NB4 (cell line): ENCODE measurements at places on chromosomes 4 and X.

DNA sequence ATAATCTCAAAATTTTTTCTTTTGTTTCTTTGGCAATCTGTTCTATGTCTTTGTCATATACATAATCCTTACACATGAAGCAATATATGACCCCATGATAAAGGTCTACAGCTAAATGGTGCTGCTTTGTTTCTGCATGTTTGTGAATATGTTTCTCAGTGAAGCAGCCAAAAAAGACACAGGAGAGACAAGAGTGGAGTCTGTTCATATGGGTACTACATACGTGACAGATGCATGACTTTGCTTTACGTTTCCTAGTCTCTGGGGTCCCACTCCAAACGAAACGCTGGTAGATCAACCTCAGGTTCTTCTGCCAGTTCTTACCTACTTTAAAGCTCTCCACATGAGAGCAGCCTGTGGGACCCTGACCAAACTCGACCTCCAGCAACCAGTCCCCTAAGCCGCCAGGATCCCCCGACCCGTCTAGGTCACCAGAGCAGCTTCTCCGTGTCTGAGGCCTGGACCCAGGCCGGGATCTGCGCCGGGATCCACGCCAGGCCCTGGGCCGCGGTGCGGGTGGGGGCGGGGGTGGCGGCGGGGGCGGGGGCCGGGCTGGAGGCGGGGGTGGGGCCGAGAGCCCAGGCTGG is 1.5 kb downstream of the USP51 start:
- DNase-seq: no peak

- no peak for DNase-seq
Observed at GRCh38 chr4:159150396-159150795, 47.5 kb downstream of the RAPGEF2 start.

- no peak for DNase-seq
Observed at GRCh38 chr4:99361899-99362275, 9.3 kb upstream of the ADH1C start.

DNA sequence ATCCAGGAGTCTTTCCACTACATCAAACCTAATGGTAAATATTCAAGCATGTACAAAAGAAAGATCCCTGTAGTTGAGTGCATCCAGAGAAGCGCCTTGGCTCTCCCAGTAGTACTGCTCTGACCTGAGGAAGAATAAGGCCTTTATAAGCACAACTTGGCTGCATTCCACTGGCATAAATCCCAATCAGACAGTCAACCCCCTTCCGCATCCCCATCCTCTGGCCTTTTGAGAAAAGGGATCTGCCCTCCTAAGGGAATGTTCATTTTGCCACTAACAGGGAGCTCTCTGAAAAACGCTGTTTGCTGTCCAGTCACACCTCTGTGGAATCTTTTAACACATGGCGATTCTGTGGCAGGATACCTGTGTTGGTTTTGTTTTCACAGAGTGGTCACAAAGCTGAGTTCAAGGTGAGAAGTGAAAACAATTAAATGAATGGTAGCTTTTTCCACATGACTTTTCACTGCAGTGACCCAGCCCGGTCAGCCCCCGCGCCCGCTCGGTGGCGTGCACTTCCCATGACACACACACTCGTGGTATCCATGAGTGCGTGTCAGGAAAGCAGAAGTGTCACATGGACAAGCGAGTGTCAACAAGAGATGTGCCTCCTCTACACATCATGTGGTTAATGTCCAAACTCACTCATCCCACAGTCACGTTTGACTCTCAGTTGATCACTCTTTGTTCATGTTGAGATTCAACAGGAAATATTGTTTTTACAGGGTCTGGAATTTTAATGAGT is 112.2 kb upstream of the ENPP6 start:
- peak; percentile 21 for DNase-seq

DNA sequence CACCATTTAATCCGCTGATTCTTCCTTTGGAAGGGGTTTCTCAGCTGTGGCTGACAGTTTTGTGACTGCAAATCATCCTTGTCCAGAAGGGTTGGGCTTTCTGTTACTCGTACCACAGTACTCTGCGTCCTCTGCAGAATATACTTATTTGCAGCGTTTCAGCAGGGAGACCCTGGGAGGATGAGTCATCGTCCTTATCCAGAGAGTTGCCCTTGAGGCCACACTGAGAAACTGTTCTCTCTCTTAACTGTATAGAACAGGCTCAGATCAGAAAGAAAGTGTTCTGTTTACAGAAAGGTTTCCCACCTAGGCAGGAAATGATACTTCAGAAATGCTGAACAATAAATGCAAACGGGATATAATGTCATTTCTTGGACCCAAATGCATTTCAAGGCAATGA is 47.8 kb upstream of the DDX53 start:
- peak; percentile 66 for DNase-seq

DNA sequence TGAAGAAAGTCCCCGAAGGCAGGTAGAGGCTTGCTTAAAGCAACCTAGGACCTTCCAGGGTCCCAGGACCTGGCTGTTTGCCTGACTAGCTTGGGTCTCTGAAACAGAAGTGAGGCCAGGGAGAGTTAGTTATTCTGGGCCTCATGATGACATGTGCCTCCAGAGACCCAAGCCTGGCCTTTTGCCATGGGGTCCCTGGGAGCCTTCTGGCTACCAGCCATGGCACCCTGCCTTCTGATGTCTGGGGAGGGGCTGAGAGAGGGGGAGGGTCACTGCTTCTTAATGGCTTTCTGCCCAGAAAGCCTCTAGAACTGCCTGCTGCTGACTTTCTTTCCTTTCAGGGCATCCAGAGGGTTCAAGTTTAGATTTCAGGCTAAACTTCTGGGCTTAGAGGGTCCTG is 1.0 kb upstream of the STARD8 start:
- no peak for DNase-seq

GRCh38 chrX:15072880-15073279 is 197.0 kb downstream of the ASB9 start:
- no peak for DNase-seq

- DNase-seq: no peak
Observed at GRCh38 chrX:33457102-33457501, 245.8 kb upstream of the DMD start.

DNA sequence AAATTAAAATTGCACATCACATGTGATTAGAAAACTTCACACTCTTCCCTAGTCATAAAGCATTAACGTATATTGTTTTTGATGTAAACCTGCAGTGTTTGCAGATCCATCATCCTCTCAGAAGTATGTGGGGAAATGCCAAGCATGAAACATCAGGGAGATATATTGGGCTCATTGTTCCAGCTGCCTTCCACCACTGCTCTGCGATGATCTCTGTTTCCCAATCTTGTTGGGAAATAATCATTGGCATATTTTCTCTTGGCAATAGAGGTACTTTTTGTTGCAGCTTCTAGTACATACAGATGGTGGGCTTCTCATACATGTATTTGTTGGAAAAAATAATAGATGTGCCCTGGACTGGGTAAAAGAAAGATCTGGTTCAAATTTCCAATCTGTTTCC is 466.3 kb upstream of the HS3ST1 start:
- no peak for DNase-seq

- no peak for DNase-seq
Observed at GRCh38 chrX:135572436-135572835, 52.0 kb downstream of the INTS6L start.

DNA sequence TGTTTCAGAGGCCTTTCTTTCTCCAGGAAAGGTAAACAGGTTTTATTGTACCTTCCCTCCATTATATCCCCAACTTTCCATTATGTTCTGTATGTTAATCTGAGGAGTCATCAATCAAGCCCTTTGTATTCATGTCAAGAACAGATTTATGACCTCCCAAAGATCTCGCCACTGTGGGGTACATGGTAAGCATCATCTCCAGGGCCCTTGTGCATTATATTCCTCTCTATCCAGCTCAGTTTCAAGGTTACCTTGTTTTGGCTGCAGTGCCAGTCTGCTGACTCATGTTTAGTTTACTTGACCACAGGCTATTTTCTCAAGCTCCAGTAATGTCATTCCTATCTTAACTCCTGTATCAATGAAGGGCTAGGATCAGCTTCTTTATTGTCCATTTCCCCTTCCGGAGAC is 125.1 kb upstream of the FRMPD4 start:
- DNase-seq: no peak

DNA sequence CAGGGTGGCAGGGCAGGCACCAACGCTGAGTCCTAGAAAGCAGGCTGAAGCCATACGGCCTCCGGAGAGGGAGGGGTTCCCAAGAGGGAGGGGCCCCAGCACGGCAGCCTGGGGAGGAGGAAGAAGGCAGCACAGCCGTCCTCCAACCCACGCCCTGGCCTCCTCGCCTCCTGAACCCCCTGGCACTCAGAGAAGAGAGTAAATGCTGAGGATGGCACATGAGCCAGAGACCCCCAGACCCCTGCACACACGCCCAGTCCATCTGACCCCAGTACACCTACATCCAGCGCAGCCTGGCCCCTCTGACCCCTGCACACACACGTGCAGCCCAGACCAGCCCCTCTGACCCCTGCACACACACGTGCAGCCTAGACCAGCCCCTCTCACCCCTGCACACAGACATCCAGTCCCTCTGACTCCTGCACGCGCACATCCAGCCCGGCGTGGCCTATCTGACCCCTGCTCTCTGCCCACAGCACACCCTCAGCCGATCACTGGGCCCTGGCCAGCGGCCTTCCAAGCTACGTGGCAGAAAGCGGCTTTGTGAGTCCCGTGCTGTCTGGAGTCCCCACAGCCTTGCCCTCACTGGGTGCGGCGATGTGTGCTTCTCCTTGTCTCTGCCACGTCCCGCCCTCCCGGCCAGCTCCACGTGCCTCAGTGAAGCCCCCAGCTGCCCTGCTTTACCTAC is 18.5 kb downstream of the ATP5ME start:
- no peak for DNase-seq

DNA sequence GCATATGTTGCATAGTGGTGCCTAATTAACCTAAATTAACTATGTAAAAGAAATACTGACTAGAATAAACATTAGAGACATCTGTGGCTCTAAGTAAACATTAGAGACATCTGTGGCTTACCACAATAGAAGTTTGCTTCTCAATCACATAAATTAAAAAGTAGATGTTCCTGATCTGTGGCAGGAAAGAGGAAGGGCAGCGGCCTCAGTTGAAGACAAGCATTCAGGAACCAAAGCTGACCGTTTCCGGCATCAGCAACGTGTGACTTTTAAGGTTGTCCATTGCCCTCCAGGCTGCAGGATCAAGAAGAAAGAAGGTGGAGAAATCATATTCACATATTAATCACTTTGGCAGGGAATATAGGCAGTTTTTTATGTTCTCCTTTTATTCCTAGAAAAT is 336.3 kb upstream of the TRAM1L1 start:
- DNase-seq: no peak

- DNase-seq: peak; percentile 82
Observed at GRCh38 chr4:153341575-153342090, 2.9 kb upstream of the MND1 start.

- no peak for DNase-seq
Observed at GRCh38 chr4:159027535-159027934, 75.3 kb upstream of the RAPGEF2 start.

DNA sequence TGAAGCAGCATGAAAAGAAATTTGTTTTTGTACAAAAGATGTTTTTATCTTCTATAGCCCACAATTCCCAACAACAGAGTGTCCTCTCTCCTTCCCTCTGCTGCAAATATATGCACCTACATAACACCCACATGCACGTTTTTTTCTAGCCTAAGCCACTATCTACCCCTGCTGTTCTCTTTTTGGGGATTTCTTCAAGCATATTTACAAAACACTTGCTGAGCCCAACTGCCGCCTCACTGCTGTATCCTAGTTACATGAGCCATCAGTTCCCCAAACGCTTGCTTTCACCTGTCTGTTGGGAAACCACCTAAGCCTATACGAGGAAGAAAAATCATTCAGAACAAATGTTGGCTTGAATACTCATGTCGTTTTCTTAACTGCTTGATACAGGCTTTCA is 127.2 kb downstream of the CHRNA9 start:
- DNase-seq: no peak

DNA sequence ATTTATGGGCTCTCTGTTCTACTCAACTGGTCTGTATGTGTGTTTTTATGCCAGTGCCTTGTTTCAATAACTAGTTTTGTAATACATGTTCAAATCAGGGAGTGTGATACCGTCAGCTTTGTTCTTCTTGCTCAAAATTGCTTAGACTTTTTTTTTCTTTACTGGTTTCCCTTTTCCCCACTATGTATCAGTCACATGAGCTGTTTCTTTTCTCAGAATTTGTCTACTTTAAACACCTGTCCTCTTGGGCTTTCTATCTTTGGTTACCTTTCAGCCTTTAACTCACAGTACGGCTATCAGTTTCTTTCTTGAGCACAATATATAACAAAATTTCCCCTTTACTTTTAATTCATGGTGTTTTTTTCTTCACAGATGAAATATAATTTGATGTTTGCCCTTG is 5.4 kb upstream of the GLRA3 start:
- DNase-seq: no peak

DNA sequence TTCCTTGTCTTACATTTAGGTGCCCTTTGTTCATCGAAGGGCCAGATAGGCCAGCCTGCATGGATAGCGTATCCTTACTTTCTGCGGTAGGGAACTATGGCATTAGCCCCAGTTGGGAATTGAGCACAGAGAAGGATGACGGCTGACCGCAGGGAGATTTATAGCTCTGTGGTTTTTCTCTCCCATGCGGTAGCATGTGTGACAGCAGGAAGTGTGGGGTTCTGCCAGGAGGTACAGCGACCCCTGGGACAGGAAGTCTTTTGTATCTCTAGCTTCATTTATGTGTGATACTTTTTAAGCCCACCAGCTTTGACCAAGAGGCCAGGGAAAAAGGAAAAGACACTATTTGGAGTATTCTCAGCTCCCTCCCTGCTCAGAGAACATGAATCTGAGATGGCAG is 33.1 kb downstream of the GAB3 start:
- peak; percentile 84 for DNase-seq

DNA sequence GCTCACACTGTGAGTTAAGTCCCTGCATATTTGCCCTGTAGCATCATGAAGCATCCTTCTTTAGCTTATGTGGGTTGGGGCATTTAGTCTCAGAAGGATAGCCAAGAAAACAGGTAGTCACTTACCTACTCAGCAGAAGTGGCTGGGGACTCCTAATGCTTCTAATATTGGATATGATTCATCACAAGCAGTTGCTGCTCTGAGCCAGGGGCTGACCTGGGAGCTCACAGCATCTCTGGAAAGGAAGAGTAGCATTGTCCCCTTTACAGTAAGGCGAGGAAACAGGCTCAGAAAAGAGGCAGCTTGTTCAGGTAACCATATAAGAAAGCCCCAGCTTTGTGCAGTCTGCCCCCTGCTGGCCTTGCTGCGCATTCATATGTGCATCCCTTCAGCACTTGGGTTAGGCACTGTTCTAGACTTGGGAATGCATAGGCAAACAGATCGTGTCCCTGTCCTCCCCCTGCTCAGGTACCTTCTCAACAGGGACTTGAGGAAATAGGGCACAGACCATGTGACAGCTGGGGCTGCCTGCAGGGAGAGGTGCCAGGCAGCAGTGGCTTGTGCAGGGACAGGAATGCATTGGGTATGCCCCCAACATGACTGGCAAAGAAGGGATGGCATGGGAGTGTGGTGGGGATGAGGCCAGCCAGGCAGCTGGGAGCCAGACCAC is 35.7 kb upstream of the TBC1D14 start:
- DNase-seq: peak; percentile 81
